Stimulated activated naive CD8-positive, alpha-beta T cell treated with anti-CD3 and anti-CD28 coated beads, Interleukin-15, Interleukin-2, amounts not matched to agents 100 U/mL and 50 U/mL, for 24 hours (primary cell): ENCODE measurements at places on chromosomes 2 and 18.

GRCh38 chr2:28403370-28403956, 10.8 kb downstream of the FOSL2 start:
- DNase-seq, result no peak

DNA sequence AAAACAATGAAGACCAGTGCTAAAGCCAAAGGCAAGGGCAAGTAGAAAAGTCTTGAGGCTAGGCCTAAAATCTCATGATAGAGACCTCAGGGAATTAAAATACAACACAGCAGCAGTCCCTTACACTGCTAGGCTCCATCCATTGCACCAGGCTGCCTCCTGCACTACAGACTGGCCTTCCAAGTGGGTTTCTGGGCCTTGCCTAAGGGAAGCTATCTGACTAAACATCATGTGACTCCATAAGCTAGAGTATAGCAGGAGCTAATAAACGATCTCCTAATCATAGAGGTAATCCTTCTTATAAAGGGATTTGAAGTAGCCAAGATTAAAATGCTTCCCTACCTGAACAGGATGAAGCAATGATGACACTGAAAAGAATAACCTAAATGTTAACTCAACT, 77.6 kb upstream of the NFU1 start:
- DNase-seq, result no peak

DNA sequence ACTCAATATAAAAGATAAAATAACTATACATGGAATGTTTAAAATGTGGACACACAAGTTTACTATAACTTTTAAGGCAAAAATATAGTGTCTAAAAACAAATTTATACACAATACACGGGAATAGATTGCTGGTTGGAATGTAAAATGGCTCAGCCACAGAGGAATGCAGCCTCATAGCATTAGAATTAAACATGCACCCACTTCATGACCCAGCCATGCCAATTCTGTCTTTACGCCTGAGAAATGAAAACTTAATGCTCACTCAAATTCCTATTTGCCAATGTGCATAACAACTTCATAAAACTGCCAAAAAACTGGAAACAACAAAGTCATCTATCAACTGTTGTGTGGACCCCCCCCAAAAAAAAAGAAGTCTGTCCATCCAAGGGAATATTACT, 1006.6 kb upstream of the POU3F3 start:
- no peak for DNase-seq

DNA sequence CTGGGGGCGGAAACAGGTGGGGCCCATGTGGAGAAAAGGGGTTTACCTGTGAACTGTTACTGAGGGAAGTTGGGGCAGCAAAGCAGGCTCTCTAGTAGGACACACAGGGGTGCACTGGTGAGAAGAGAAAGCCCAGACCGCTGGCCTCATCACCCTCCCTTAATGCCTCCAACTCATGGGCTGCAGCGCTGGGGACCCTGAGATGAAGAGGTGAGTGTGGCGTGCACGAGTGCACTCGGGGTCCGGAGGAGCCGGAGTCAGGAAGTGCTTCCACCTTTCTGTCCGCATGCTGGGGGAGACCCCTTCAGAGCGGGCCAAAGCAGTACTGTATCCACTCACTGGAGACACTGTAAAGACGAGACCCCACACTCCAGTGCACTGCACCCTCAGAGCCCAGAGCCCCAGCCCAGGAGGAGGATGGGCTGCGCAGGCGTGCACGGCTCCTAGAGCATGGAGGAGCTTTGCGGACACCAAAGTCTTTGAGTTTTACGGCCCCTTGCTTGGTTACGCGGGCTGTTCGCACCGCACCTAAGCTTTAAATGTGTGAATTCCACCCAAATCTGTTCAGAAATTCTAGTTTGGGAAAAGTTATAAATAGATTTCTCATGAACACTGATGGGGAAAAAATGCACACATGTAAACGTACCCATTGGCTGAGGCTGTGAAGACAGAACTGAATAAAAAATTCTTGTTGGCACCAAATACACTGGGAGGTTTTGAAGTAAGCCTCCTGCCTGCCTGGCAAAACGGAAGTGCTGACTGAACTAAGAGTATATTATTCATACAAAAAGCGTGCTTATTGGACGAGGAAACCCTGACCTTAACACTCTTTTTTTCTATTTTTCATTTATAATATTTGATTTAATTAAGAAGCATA, 45.4 kb upstream of the PPP4R1 start:
- no peak for DNase-seq

DNA sequence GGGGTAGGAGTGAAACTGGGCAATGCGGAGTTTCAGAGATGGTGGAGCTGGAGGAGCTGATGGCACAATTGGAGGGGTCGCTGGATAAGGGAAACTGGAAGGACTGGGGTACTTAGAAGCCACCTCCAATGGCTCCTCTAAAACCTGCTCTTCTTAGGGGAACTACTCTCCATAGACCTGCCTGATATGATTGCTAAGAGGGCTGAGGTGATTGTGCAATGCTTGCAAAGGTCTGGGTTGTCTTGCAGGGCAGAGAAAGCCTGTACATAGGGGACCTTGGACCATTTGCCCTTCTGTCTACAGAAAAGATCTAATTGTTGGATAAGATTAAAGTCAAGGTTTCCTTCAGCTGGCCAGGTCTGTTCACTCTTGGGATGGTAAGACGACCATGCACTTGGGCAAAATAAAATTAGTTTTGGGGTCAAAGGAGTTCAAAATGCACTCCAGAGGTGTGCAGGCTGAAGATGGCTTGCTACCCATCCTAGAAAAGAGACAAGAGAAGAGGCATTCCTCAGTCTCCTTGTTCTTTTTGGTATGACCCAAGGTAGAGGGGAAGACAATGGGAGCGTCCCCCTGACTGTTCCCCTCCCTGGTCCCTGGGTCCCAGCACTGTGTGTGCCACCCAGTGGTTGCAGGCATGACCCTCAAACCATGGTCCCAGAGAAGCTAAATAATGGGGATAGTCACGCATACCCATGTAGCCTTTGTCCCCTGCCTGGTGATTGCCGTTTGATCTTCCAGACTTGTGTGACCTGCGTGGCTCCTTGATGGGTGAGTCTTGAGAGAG, 41.1 kb downstream of the STK17B start:
- peak; percentile 65 for DNase-seq
